ENCODE measurements at places on chromosomes 11 and 22. TPM values are rescaled to one million over a fixed set of nuclear protein-coding genes. Genes with fewer than 3 reads are reported as not detected.
A peak's percentile ranks its signal among the peaks of the same experiment; 100 is the strongest.

DNA sequence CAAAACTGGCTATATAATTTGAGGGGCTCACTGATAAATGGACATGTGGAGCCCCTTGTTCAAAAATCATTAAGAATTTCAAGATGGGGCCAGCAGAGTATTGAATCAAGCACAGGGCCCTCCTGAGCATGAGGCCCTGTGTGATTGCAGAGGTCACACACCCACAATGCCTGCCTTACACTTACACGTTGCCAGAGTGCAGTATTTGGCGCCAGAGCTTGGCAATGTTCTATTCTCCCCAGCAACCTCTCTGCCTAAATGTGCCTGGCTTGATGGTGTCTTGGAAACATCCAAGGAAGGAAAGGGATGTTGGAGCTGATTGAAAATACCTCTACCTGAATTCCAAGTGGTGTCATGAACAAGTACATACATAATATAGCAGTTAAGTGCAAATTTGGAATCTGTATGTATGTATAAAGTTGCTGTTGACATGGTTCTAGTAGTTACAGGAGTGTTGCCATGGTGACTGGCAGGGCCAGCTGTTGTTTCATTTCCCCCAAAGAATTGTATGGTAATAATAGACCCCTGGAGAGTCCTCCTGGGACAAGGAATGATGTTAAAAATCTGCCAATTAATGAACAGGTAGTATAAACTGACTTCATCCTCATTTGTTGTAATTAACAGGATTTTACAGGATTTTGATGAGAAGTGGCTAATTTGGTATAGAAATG, 205.7 kb upstream of the NAV2 start:
- H3K27me3 ChIP-seq: peaks cover 11% of the 10 kb centered on the region
- DNase-seq: no peak
- H3K4me1 ChIP-seq: peaks cover 10% of the 10 kb centered on the region
- no peaks in the 10 kb centered on the region for H3K36me3 ChIP-seq

- H3K4me1 ChIP-seq: peaks cover 10% of the 10 kb centered on the region
- H3K27ac ChIP-seq: no peak overlapping the region
- no peak for DNase-seq
- H3K36me3 ChIP-seq: no peaks in the 10 kb centered on the region
Measured at GRCh38 chr11:128832121-128832497, 35.0 kb downstream of the KCNJ1 start.

OR56A1 gene
- not detected for total RNA-seq

C11orf16 gene
- total RNA-seq: not detected

- peaks cover 14% of the 10 kb centered on the region for H3K36me3 ChIP-seq
- peak; percentile 53 for DNase-seq
- H3K27ac ChIP-seq: peak overlapping the region; percentile 89
- H3K27me3 ChIP-seq: no peaks in the 10 kb centered on the region
- peaks cover 37% of the 10 kb centered on the region for H3K4me1 ChIP-seq
- H3K4me3 ChIP-seq: peak overlapping the region; percentile 60
Measured at GRCh38 chr11:47270331-47271271, 668 bp downstream of the MADD start.

TBX1 gene
- 7.2 TPM for total RNA-seq

GGTLC3 gene
- not detected for total RNA-seq

BEST1 gene
- total RNA-seq: 1.6 TPM

NPTXR gene
- 2.2 TPM for total RNA-seq

NAALAD2 gene
- 5.5 TPM for total RNA-seq

- DNase-seq: no peak
- H3K36me3 ChIP-seq: no peaks in the 10 kb centered on the region
- no peak overlapping the region for H3K4me3 ChIP-seq
- H3K4me1 ChIP-seq: peaks cover 26% of the 10 kb centered on the region
- no peaks in the 10 kb centered on the region for H3K27me3 ChIP-seq
Measured at GRCh38 chr22:46482056-46482675, 55.3 kb downstream of the CELSR1 start.

- peak; percentile 35 for DNase-seq
- H3K36me3 ChIP-seq: no peaks in the 10 kb centered on the region
- H3K27ac ChIP-seq: no peak within 1 kb of the TSS
- no peaks in the 10 kb centered on the region for H3K27me3 ChIP-seq
Measured at GRCh38 chr11:78022397-78023396, at the start of gene KCTD14. Gene KCTD14, minus strand, starts transcription at chr11:78023276. Its CDS starts 27 bp downstream, at chr11:78023249.

UPK3A gene
- total RNA-seq: not detected

GRCh38 chr22:28883657-28883916, 215 bp downstream of the ZNRF3 start:
- no peak for DNase-seq
- peak overlapping the region; percentile 47 for H3K27ac ChIP-seq

AMOTL1 gene
- total RNA-seq: 53.9 TPM

DNA sequence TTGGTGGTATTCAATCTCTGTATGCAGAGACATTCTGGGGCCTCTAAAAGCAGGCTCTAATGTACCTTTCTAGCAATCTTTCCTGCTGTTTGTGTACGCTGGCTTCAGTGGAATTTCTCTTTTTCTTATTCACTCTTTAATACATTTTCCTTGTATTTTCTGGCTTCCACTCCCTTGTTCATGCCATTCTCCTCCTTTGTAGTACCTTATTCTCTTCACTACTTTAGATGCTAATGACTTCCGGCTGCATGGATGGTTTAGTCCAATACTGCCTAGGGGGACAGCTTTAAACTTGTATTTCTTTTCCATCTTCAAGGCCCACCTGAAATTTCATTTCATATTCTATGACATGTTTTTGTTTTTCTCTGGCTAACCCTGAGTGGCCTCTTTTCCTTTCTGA, 40.2 kb downstream of the DDX10 start:
- H3K27ac ChIP-seq: no peak overlapping the region
- H3K27me3 ChIP-seq: no peaks in the 10 kb centered on the region
- H3K36me3 ChIP-seq: peaks cover 13% of the 10 kb centered on the region
- no peak overlapping the region for H3K4me3 ChIP-seq
- no peaks in the 10 kb centered on the region for H3K4me1 ChIP-seq

GRCh38 chr11:98565311-98565710, 455.4 kb upstream of the CNTN5 start:
- no peak for DNase-seq
- no peaks in the 10 kb centered on the region for H3K4me1 ChIP-seq
- H3K36me3 ChIP-seq: no peaks in the 10 kb centered on the region

IL10RA gene
- total RNA-seq: 4.8 TPM

GRCh38 chr11:103668859-103669258, 367.6 kb upstream of the DDI1 start:
- no peak overlapping the region for H3K4me3 ChIP-seq
- no peaks in the 10 kb centered on the region for H3K27me3 ChIP-seq
- no peak overlapping the region for H3K27ac ChIP-seq
- H3K36me3 ChIP-seq: no peaks in the 10 kb centered on the region
- no peak for DNase-seq

FJX1 gene
- total RNA-seq: 6.5 TPM

DNA sequence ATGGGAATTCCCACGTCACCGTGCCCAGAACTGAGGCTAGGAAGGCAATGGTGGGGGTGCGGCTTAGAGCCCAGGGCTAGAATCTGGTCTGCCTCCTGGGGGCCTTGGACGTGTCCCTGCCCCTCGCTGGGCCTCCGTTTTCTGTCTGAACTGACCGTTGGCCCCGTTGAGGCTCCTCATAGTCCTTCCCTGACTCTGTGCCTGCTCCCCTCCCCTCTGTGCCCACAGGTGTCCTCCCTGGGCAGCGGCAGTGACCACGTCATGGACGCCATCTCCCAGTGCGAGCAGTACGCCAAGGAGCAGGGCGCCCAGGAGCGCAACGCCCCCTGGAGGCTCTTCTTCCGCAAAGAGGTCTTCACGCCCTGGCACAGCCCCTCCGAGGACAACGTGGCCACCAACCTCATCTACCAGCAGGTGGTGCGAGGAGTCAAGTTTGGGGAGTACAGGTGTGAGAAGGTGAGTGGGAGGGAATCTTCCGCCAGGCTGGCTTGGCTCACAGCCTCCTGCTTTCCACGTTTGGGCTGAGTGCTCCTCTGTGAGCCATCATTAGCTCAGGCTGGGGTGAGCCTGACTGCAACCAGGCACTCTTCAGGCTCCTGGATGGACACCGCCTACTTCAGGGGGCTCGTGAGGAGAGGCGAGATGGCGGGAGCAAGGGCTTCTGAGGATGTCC, 63.9 kb downstream of the MYO7A start:
- no peak overlapping the region for H3K27ac ChIP-seq
- H3K36me3 ChIP-seq: no peaks in the 10 kb centered on the region
- no peak overlapping the region for H3K4me3 ChIP-seq
- no peak for DNase-seq
- peaks cover 26% of the 10 kb centered on the region for H3K4me1 ChIP-seq
- peaks cover 2% of the 10 kb centered on the region for H3K27me3 ChIP-seq

AIFM3 gene
- 0.35 TPM for total RNA-seq

DNA sequence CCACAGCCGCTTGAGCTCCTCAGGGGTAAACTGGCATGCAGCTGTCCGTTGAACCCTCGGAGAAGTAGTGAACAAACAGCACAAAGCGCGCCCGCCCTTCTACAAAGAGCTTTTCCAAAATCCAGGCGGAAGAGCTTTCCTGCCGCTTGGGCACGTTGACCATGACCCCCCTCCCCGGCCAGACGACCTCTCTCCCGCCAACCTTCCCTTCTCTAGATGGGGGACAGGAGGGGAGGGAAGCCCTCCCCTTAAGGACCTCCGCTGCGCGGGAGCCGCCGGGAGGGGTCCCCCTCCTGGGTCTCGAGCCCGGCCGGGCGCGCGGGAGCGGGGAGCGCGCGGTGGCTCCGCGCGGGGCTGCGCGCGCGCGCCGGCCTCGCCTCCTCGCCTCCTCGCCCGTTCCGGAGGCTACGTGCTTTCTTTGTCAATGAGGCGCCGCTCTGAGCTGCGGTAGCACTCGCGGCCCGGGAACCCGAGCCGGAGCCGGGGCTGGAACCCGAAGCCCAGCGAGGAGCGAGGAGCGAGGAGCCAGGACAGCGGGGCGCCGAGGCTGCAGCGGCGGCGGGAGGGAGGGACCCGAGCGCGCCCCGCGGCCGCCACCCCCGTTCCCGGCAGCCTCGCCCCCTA, 118.6 kb downstream of the HIPK3 start:
- peak; percentile 38 for DNase-seq
- no peaks in the 10 kb centered on the region for H3K36me3 ChIP-seq
- H3K4me3 ChIP-seq: peak within 1 kb of the TSS; percentile 48
- peaks cover 10% of the 10 kb centered on the region for H3K4me1 ChIP-seq
- H3K27ac ChIP-seq: no peak within 1 kb of the TSS

PPME1 gene
- total RNA-seq: 27.1 TPM

- no peaks in the 10 kb centered on the region for H3K27me3 ChIP-seq
- H3K27ac ChIP-seq: no peak overlapping the region
- H3K36me3 ChIP-seq: no peaks in the 10 kb centered on the region
- no peak for DNase-seq
- H3K4me3 ChIP-seq: no peak overlapping the region
Measured at GRCh38 chr22:37137903-37138665, 11.6 kb downstream of the IL2RB start.

GRCh38 chr22:22042009-22042408, 59.4 kb upstream of the TOP3B start:
- H3K27ac ChIP-seq: no peak overlapping the region
- peaks cover 2% of the 10 kb centered on the region for H3K27me3 ChIP-seq
- H3K4me1 ChIP-seq: no peaks in the 10 kb centered on the region
- H3K36me3 ChIP-seq: no peaks in the 10 kb centered on the region
- no peak for DNase-seq

SEPTIN3 gene
- 0.89 TPM for total RNA-seq

- H3K4me3 ChIP-seq: no peak overlapping the region
- H3K36me3 ChIP-seq: no peaks in the 10 kb centered on the region
- peaks cover 6% of the 10 kb centered on the region for H3K4me1 ChIP-seq
- H3K27ac ChIP-seq: no peak overlapping the region
Measured at GRCh38 chr11:76280151-76280881, 74.0 kb upstream of the WNT11 start.

ZNF215 gene
- 0.89 TPM for total RNA-seq

- peak overlapping the region; percentile 62 for H3K27ac ChIP-seq
- H3K36me3 ChIP-seq: no peaks in the 10 kb centered on the region
- no peak overlapping the region for H3K4me3 ChIP-seq
- peak; percentile 58 for DNase-seq
- H3K27me3 ChIP-seq: no peaks in the 10 kb centered on the region
Measured at GRCh38 chr11:10637731-10638151, 55.8 kb downstream of the IRAG1 start.

DNA sequence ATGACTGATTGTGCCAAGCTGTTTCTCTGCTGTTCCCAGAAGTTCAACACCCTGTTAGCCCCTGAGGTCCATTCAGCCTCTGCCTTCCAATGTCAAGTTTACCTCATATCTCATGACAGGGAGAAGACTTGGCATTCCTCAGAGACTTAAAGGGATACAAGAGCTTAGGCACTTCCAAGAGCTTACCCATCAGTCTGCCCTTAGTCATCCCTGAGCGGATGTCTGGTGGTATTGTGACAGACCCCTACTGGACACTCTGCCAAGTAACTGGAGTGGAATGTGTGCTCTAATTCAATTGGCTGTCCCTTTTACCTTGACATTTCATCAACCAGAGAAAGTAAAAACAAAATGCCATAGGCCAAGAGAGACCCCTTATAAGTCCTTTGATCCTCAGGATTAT, 151.5 kb downstream of the AASDHPPT start:
- H3K36me3 ChIP-seq: no peaks in the 10 kb centered on the region
- H3K27me3 ChIP-seq: no peaks in the 10 kb centered on the region
- no peak for DNase-seq
- no peaks in the 10 kb centered on the region for H3K4me1 ChIP-seq

DNA sequence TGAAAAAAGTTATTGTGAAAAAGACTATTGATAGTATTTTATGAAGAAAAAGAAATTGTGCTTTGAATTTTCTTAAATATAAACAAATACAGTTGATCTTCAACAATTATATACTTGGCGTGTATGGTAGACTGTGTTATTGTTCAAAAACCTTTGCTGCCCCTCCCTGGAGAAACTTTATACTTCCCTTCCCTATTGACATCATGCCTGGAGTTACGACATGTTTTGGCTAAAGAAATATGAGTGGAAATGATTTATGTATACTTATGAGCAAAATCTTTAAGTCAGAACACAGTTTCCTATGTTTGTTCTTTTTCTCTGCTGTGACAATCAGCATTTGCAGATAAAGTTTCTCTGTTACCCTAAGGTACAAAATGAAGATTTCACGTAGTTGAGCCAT, 243.8 kb downstream of the TMEM135 start:
- H3K4me3 ChIP-seq: no peak overlapping the region
- peak overlapping the region; percentile 45 for H3K27ac ChIP-seq
- H3K27me3 ChIP-seq: no peaks in the 10 kb centered on the region
- no peaks in the 10 kb centered on the region for H3K36me3 ChIP-seq
- no peaks in the 10 kb centered on the region for H3K4me1 ChIP-seq
- peak; percentile 96 for DNase-seq

DNA sequence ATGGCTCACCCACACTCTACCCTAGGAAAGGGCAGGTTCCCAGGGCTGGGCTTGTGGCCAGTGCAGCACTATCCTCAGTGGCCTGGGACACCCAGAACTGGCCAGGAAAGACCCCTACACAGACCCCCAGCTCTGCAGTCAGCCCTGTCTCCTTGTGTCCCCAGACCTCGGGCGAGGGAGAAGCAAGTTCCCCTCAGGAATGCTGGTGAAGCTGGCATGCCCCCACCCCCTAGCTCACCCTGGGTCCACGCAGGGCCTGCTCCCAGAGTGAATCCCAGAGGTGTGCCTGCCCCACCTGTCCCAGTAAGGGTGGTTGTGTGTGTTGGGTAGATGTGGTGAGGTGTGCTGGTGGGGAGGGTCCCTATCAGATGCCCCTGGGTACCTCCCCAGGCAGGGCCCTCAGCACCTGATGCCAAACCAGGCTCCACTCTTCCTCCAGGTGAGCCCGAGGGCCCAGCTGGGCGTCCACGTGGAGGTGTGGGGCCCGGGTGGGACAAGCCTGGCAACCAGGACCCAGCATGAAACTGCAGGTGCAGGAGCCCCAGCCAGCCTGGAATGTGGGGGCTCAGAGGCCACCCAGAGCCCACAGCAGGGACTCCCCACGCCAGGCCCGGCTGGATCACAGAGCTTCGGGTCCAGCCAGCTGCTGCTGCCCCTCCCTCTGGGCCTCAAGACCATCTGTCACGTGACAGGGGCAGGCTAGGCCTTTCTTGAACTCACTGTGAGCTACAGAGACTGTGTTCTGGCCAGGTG, 48.4 kb upstream of the KCNQ1OT1 start:
- DNase-seq: no peak
- H3K4me3 ChIP-seq: no peak overlapping the region
- no peak overlapping the region for H3K27ac ChIP-seq
- peaks cover 37% of the 10 kb centered on the region for H3K4me1 ChIP-seq
- peaks cover 7% of the 10 kb centered on the region for H3K27me3 ChIP-seq
